Caco-2 (cell line): ENCODE measurements at places on chromosomes 7 and 10.

DNA sequence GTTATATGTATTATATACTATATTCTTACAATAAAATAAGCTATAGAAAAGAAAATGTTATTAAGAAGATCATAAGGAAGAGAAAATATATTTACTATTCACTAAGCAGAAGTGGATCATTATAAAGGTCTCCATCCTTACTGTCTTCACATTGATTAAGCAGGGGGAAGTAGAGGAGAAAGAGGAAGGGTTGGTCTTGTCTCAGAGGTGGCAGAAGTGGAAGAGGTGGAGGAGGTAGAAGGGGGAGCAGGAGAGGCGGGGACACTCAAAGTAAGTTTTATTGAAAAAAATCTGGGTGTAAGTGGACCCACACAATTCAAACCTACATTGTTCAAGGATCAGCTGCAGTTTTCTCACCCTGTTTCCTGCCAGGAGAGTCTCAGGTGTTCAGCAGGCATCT, 28.9 kb upstream of the ERCC6 start:
- DNase-seq, result no peak

- no peak for DNase-seq
These were observed 40.4 kb downstream of the CAMK2B start for GRCh38 chr7:44284881-44285541.

- no peak for DNase-seq
These were observed 630 bp upstream of the VSTM4 start for GRCh38 chr10:49115796-49116508.

DNA sequence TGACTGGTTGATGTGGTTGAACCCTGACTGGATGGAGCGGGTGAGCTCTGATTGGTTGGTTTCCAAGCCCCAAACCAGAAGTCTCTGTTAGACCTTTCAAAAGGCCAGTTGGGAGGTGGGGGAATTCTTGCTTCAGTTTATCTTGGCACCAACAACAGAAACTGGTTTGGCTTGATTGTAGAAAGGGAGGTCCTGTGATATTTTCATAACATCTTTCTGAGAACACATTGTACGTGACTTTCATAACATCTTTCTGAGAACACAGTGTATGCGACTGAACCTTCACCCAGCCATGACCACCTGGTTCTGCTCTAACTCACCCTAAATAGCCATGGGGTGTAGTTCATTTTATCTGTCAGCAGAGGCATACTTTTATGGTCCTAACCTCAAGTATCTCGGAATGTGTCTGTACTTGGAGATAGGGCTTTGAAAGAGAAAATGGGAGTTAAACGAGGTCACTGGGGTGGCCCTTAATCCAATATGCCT, 88.3 kb downstream of the GALNT17 start:
- no peak for DNase-seq

DNA sequence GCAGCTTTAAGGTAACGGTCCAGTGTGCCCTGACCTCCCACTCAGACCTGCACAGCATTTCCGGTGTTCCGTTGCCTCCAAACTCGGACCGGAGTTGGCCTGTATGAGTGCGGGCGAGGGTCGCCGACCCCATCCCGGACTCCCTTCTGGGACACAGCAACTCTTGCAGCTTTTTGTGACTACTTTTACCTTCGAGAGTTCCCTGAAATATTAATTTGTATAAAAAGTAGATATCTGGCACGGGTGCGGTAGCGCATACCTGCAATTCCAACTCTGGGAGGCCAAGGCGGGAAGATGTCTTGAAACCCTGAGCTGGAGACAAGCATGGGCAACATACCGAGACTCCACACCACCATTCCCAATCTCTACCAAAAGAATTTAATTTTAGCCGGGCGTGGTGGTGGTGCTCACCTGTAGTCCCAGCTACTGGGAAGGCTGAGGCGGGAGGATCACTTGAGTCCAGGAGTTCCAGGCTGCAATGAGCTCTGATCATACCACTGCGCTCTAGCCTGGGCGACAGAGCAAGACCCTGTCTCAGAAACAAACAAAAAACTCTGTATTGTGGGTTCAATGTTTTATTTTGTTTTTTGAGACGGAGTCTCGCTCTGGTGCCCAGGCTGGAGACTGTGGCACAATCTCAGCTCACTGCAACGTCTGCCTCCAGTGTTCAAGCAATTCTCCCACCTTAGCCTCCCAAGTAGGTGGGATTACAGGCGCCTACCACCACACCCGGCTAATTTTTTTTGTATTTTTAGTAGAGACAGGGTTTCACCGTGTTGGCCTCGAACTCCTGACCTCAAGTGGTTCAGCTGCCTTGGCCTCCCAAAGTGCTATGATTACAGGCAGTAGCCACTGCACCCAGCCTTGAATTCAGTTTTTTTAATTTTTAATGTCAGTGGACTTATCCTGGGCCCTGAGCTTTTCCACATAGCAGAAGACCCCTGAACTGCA, 1.1 kb upstream of the PPP1R35 start:
- DNase-seq, result no peak

- DNase-seq, result no peak
These were observed 45.4 kb downstream of the NAMPT start for GRCh38 chr7:106239406-106239805.

- DNase-seq, result peak; percentile 59
These were observed 95.4 kb upstream of the AFAP1L2 start for GRCh38 chr10:114499630-114500190.

GRCh38 chr10:109743146-109743545, 180.2 kb downstream of the XPNPEP1 start:
- DNase-seq, result no peak

DNA sequence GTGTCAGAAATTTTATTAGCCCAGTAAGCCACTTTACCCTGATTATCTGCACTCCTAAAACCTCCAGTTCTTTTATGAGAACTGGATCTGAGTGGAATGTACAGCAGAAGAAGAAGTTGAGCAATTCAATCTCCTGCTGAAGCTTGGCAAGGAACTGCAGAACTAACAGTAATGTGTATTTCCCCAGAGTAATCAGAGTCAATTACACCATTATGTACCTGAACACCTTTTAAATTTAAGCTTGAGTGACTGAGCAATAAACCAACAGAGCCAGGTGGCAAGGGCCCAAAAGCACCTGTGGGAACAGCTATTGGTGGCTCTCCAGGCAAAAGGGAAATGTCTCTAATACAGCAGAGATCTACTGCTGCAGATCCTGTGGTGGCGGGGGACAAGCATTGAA, 40.1 kb upstream of the AKR1C2 start:
- DNase-seq, result no peak

DNA sequence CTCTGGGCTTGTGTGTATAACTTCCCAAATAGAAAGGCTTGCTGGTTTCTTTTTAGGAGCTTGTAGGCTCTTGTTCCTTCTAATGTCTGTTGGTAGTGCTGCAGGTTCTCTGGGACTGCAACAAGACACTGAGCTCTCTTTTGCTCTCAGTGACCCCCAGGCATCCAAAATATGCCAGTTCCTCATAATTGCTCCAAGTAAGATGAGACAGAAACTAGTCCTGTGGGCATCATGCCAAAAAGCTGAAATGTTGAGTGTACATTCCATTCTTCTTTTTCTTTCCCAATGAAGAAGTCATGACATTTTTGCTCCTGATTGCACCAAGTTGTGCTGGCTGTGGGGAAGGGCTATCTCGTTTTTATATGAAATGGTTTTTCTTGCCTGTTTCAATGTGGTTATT, 7.1 kb upstream of the BTBD16 start:
- DNase-seq, result no peak

GRCh38 chr10:84188815-84189214, 5.5 kb upstream of the CDHR1 start:
- DNase-seq, result no peak

GRCh38 chr10:103580430-103580829, 86.9 kb downstream of the NEURL1 start:
- no peak for DNase-seq

DNA sequence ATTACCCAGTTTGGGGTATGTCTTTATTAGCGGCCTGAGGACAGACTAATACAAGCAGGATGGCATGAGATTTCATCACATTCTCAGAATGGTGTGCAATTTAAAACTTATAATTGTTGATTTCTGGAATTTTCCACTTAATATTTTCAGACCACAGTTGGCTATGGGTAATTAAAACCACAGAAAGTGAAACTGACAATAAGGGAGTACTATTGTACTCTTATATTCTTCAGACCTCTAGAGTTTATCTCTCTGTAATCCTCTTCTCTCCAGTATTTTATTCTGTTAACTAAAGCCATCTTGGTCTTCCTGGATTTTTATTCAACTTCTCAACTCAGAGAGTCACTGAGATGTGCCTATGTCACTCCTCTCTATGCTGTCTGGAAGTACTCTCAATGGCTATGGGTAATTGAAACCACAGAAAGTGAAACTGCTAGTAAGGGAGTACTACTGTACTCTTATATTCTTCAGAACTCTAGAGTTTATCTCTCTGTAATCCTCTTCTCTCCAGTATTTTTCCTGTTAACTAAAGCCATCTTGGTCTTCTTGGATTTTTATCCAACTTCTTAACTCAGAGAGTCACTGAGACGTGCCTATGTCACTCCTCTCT, 118.3 kb downstream of the PPP1R17 start:
- no peak for DNase-seq

- no peak for DNase-seq
These were observed 6.7 kb downstream of the RBP3 start for GRCh38 chr10:47354900-47355299.

- no peak for DNase-seq
These were observed 9.5 kb upstream of the TAC1 start for GRCh38 chr7:97722386-97722785.
